Stimulated activated CD4-positive, alpha-beta T cell treated with anti-CD3 and anti-CD28 coated beads, Interleukin-15, amount 100 ng/mL, for 1 hour (primary cell): ENCODE measurements at places on chromosomes 7 and 10.
A peak's percentile ranks its signal among the peaks of the same experiment; 100 is the strongest.

- DNase-seq: no peak
Observed at GRCh38 chr10:88792661-88793060, 9.9 kb upstream of the LIPM start.

DNA sequence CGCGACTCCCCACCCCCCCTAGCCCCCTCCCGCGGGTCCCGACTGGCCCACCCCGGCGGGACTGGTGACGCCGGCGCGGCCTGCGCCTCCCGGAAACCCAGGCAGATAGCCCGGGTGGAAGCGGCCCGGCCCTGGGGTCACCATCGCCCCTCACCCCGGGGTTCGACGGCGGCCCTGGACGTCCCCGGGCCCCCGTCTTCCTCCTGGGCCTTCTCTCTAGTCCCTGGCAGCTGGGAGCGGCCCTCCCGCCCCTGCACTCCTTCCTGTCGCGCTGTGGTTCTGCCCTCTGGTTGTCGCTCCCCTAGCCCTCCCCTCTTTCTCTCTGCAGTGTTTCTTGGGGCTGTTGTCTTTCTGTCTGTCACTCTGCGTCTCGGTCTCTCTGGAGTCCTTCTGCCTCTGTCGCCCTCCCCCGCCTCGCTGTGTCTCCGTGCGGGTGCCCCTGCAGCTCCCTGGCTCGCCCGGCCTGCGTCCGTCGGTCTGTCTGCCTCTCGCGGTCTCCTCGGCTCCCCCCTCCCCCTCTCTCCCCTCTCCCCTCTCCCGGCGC, 90.5 kb upstream of the PAX2 start:
- peak; percentile 1 for DNase-seq

DNA sequence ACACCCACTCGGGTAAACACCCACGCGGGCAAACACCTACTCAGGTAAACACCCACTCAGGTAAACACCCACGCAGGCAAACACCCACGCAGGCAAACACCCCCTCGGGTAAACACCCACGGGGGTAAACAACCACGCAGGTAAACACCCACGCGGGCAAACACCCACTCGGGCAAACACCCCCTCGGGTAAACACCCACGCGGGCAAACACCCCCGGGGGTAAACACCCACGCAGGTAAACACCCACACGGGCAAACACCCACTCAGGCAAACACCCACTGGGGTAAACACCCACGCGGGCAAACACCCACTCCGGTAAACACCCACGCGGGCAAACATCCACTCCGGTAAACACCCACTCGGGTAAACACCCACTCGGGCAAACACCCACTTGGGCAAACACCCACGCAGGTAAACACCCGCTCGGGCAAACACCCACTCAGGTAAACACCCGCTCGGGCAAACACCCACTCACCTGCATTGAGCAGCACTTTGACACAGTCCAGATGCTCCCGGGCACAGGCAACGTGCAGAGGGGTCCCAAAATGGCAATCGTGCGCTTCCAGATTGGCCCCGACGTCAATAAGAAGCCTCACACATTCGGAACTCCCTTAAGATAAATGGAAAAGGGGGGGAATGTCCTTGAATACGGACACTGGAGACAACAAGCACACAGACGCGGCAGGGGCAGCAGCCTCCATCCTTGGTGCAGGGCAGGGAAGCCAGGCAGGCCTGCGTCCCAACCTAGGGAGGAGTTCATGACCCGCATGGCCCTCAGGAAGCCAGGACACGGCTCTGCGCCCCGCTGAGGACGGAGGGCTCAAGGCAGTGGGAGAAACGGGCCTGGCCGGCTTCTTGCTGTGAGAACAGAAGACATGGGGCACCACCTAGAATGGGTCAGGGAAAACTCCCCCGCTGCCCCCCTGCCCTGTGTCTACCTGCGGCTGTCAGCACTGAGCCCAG, 17.6 kb downstream of the ASB13 start:
- no peak for DNase-seq

GRCh38 chr7:43725251-43725650, 4.1 kb downstream of the COA1 start:
- no peak for DNase-seq

- DNase-seq: no peak
Observed at GRCh38 chr7:45086331-45087065, 2.3 kb downstream of the NACAD start.

DNA sequence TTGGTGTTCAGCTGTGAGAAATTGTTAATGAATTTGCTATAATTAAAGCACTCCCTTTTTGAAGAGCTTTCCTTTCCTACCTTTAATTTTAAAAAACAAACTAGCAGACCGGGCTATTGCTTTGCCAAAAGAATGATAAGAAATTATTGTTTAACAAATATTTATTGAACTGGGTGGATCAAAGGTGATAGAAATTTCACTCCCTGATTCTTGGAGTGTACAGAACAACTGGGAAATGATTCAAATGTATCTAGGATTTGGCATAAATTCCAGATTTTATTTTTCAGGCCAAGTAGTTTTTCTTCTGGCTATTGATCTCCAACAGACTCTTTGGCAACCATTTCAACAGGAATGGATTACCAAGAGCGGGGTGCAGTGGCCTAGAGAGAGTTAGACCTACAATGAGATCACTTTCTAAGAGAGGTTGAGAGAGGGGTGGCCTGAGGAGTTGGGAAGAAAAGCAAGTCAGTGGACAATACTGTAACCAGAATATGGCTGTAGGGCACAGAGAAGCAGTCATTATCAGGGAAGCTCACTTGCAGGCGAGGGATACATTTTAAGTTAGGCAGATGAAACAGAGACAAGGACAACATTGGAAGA, 71.9 kb downstream of the PLXDC2 start:
- DNase-seq: no peak

DNA sequence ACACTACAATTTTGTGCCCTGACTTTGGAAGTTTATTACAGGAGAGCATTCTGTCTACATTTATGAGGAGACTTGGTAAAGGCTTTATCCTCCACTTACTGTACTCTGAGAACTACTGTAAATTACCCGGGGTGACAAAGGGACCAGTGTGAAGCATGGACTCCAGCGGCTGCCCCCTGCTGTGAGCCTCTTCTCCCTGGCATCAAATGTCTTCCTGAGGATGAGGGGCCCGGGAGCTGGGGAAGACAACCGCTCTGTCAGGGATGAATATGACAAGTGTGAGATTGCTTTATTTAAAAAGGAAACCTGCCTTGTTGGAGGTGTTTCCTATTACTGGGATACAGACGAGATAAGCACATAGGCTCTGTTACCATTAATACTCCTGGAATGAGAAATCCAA, 714.8 kb downstream of the CCSER2 start:
- DNase-seq: no peak

DNA sequence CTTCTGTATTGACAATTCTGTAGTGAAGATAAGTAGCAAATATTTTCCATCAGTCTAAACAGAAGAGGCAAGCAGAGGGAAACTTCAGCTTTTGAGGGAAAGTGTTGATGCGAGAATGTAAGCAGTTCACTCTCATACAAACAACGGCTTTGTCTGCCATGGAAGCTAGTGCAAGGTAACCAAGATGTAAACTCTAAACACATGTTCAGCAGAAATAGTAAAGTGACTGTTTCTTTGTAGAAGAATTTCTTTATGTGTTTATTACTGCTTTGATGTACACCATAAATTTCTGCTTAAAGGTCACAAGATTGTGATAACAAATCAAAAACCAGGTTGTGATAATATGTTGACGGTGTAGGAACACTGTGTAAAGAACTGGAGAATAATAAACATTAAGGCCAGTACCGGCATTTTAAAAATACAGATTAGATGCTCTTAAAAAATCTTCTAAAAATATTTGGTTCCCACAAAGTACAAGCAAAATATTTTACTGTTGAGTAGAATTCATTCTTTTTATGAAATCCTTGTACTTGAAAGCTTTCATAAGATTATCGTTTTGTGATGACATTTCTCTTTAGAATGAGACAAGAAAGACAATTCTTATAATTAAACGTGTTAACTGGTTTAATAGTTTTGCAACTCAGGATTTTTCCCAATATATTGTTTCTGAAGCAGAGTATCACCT, 34.2 kb downstream of the SEMA3C start:
- DNase-seq: no peak

GRCh38 chr7:112938863-112939573, 147.6 kb downstream of the GPR85 start:
- DNase-seq: peak; percentile 6
